ENCODE measurements at places on chromosomes 4 and X.

DNA sequence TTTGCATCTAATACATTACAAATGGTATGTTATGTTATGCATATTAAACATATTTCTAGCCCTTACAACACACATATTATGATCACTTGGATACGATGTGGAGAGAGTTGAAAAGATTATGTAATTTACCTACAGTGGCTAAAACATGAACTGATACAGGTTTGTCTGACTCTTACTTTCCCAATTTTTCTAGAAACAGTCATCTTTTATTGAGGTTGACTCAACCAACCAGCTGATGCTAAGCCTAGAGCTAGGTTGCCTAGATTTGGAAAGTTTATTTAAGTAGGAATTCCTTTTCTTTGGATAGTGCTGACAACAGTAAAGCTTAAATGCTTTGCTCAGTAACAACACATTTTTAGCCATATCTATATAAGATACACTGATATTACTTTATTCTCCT is 1215.1 kb downstream of the ADGRL3 start:
- DNase-seq = no peak

DNA sequence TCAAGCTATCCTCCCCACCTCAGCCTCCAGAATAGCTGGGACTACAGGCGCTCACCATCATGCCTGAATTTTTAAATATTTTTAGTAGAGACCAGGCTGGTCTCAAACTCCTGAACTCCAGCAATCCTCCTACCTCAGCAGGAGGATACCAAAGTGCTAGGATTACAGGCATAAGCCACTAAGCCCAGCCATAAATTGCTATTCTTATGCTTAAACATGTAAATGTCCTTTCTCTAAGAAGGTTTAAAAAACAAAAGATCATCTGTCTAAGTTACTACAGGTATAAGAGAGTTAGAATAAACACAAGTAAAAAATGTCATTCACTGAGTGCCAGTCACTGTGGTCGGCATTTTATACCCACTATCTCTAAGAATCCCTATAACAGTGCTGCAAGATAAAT is 28.3 kb downstream of the PRMT9 start:
- DNase-seq = no peak

- DNase-seq = no peak
Measured at GRCh38 chr4:47915378-47915777, 995 bp upstream of the NFXL1 start.

GRCh38 chr4:114343015-114343414 is 255.6 kb upstream of the UGT8 start:
- no peak for DNase-seq

- no peak for DNase-seq
Measured at GRCh38 chrX:129520151-129520550, 3.1 kb downstream of the SMARCA1 start.

DNA sequence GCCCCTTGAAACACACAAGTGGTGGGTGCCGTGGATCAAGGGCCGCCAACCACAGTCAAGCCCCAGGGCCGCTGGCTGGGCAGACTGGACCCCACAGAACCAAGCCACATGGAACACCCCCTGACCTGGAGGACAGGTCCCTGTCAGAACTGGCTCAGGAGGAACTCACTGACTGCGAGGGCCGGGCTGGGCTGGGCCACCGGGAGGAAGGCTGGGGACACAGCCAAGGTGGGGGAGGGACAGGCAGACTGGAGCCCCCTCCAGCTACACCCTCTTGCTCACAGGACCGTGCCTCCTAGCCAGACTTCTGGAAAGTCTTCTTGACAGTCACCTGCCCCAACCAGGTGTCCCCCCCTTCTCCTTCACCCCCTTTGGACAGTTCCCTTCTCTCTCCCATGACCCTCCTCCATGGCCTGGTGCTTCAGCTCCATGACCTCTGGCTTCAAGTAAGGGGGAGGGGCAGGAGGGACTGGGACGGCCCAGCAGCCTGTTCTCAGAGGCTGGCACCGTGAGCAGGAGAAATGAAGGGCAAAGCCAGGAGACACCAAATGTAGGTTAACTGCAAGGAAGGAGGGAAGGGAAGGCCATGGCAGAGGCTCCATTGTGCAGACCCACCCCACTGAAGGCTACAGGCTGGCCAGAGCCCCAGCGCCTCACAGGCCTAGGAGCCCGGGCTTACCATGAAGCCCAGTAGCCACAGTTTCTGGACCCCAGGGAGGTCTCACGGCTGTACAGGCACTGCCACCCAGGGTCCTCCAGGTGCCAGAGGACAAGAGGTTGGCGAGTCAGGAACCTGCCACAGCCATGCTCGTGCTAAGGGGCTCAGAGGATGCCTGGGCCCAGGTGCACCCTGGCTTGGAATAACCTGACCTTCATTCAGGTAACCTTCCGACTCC is 22.6 kb upstream of the DUSP9 start:
- no peak for DNase-seq

DNA sequence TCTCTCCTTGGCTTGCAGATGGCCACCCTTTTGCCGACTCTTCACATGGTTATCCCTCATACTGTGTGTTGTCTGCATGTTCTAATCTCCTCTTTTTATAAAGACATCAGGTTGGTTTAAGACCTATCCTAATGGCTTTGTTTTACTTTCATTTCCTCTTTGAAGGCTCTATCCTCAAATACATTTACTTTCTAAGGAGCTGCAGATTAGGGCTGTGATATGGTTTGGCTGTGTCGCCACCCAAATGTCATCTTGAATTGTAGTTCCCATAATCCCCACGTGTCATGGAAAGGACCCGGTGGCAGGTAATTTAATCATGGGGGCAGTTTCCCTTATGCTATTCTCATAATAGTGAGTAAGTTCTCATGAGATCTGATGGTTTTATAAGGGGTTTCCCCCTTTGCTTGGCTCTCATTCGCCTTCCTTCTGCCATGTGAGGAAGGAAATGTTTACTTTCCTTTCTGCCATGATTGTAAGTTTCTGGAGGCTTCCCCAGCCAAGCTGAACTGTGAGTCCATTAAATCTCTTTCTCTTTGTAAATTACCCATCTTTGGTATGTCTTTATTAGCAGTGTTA is 204.5 kb downstream of the RELL1 start:
- no peak for DNase-seq

DNA sequence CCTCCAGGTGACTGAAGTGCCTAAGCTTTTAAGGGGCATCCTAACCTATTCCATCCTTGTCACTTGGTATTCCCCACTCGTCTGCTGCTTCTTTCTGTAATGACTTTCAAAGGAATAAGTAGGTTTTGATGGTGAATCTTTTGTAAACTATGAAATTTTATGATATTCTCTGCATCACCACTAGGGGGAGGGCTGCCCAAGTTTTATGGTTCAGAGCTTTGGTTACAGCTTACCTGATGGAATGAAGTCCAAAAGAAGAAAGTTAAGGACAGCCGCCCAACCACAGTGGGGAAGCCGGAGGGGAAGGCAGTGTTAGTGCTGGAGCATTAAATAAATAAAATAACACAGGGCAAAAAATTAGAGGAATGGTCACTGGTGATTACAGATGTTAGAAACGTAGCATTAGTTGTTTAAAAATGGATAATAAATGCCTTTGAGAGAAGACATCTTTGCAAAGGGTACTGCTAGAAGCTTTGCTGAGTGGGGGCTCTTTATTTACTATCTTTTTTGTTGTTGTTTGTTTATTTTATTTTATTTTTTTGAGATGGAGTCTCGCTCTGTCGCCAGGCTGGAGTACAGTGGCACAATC is 204.9 kb downstream of the GBA3 start:
- DNase-seq = no peak

DNA sequence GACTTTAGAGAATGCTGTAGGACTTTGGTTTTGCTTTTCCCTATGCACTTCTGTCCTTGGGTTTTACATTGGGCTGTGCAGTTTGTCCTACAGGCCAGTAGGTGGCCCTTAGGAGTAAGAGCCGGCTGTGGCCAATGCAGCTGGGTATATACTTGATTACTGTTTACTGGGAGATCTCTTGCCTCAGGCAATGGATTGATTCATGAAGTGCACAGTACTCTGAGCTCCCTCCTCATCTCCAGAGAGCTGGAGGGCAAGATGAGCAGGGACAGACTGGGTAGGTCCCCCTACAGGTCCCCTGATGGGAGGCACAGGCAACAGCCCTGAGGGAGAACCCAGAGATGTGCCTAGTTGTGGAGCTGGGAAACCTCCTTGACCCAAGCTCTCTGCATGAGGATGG is 103.8 kb upstream of the QRFPR start:
- DNase-seq = no peak

- no peak for DNase-seq
Measured at GRCh38 chrX:24748196-24748595, 54.5 kb downstream of the POLA1 start.

- no peak for DNase-seq
Measured at GRCh38 chr4:42751587-42751986, 94.7 kb upstream of the ATP8A1 start.

DNA sequence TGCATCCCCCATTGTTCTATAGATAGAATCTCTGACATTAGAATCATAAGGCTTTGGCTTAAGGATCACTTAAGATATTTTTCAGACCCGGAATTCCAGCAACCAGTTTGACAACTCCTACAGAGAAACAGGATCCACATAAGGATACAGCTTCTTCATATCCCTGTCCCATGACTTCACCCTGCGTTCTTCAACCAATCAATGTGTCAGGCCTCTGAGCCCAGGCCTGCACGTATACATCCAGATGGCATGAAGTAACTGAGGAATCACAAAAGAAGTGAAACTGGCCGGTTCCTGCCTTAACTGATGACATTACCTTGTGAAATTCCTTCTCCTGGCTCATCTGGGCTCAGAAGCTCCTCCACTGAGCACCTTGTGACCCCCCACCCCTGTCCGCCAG is 85.1 kb downstream of the MFAP3L start:
- DNase-seq = no peak

GRCh38 chr4:89788206-89789072 is 48.5 kb downstream of the SNCA start:
- peak; percentile 40 for DNase-seq

DNA sequence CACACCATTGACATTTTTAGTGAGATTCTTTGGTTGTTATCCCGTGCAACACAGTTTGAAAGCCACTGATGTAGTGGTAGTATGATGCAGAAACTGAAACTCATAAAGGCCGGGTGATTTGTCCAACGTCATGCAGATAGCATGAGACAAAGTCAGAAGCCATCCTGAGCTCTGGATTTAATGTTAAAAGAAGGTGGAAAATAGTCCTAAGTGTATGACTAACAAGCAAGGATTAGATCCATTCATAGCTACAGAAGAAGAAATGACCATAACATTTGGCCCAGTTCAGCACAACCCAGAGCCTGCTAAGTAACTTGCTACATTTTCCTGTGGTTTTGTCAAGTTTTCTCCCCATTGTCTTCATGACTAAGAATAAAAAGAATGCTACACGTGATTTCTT is 142.4 kb downstream of the AMELX start:
- no peak for DNase-seq

- no peak for DNase-seq
Measured at GRCh38 chr4:41320278-41320677, 63.5 kb downstream of the UCHL1 start.

- no peak for DNase-seq
Measured at GRCh38 chrX:79412972-79413371, 45.8 kb upstream of the ITM2A start.

- DNase-seq = peak; percentile 31
Measured at GRCh38 chr4:139773560-139774318, 108.1 kb downstream of the MGST2 start.

DNA sequence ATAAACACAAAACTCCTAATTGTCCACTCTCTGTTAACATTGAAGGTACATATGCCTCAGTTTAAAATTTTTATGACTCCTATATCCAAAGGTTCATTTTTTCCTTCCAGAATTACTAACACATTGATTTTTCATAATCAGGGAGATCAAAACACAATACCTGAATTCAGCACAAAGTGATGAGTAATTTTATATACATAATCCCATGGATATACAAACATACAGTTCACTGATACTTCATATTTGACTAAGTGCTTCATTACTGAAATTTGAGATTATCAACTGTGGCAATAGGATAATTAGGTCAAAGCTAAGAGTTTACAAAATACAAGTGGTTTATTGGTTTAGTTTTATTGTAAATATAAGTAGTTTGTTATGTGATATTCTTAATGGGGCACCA is 176.2 kb upstream of the PRPS2 start:
- no peak for DNase-seq

DNA sequence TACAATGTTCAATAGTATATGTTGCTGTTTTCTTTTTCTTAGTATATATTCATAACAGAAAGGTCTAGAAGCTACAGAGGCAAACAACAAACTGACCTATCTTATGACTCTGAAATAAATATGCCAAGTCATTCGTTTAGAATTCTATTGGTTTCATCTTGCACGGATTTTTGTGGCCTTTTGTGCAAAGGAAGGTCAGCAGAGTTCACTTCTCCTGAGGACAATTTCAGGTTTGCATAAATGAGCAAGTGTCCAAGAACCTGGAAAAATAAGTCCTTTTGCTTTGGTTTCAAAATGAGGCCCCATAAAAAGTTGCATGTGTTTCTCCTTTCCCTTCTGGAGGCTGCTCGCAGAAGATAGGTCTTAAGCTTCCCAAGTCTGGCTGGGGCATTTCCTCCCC is 156.9 kb downstream of the APBB2 start:
- DNase-seq = no peak

GRCh38 chrX:65072590-65072989 is 96.3 kb upstream of the ZC4H2 start:
- no peak for DNase-seq

GRCh38 chrX:45716750-45717149 is 516.1 kb upstream of the DIPK2B start:
- no peak for DNase-seq

GRCh38 chr4:126242679-126243390 is 928.1 kb downstream of the FAT4 start:
- DNase-seq = no peak

GRCh38 chr4:156378033-156378665 is 424.5 kb upstream of the CTSO start:
- DNase-seq = no peak

DNA sequence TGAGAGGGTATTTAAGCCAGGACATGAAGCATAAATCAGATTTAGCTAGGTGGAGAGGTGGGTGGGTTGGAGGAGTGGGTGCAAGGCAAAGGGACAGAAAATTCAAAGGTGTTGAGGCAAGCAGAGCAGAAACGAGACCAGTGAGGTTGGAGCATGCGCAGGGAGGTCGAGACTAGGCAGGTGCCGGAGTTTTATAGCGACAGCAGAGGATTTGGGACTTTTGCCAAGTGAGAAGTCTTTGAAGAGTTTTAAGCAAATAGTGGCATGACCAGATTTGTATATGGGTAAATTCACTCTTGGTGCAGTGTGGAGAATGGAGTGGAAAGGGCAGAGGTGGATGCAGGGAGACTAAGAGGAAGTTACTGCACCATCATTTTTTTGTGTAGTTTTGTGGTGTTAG is 107.0 kb upstream of the TLR2 start:
- peak; percentile 0 for DNase-seq

DNA sequence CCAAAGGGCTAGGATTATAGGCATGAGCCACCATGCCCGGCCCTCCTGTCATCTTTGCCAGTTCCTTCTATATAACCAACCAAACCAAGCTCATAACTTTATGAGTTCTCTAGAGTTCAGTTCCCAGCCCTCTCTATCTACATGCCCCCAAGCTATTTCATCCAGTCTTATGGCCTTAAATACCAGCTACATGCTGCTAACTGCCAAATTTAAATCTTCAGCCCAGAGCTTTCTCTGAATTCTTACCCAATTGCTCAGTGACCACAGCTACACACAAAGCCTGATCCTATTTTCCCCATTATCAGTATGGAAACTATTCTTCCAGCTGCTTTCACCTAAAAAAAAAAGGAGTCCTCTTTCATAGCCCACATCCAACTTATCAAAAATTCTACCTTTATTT is 23.1 kb downstream of the TMEM184C start:
- no peak for DNase-seq

GRCh38 chrX:9786798-9787635 is 788 bp downstream of the SHROOM2 start:
- DNase-seq = no peak

Measured in NCI-H2029 (cell line).